Renal cortical epithelial cell (primary cell): ENCODE measurements at places on chromosomes 6 and 20. TPM values are rescaled to one million over a fixed set of nuclear protein-coding genes. Genes with fewer than 3 reads are reported as not detected.

RIPOR3 gene
- total RNA-seq = 0.35 and 0.65 TPM in 2 replicates

DLK2 gene
- 1.3 TPM in 1 of 2 replicates, not detected in the other for total RNA-seq

SLC22A16 gene
- not detected in 2 replicates for total RNA-seq

FAM83C gene
- not detected in 2 replicates for total RNA-seq

MUC22 gene
- total RNA-seq = 0.15 TPM in 1 of 2 replicates, not detected in the other

CFB gene
- total RNA-seq = 24.3 and 32.7 TPM in 2 replicates

HTR1E gene
- total RNA-seq = 0.15 TPM in 1 of 2 replicates, not detected in the other

BLTP3A gene
- 9.9 and 23.7 TPM in 2 replicates for total RNA-seq

MCUR1 gene
- total RNA-seq = 11.6 and 12.0 TPM in 2 replicates
